T47D (cell line): ENCODE measurements at places on chromosomes 11 and 22.

DNA sequence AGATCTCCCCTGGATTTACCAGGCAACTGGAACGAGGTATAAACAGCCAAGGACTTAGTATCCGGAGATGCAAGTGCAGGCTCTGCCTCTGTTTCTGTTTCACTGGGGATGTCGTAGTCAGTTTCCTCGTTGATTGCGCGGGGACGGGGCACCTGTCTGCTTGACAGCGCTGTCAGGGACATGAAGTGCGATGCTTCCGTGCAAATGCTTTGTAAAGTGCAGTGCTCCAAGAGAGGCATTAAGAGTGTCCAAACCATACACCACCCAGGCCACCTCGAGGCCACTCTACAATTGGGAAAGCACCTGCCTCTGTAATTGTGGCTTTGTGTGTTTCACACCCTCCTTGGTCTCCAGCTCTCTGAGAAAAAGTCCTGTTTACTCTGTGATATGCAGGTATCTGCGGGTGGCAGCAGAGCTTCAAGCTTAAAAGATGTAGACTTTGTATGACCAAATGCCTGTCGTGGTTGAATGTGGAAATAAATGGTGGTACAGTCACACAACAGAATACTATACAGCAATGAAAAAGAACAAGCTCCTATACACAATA is 18.6 kb upstream of the CD5 start:
- DNase-seq, result no peak

- DNase-seq, result no peak
Observed at GRCh38 chr11:30921811-30922210, 335.7 kb upstream of the MPPED2 start.

GRCh38 chr11:26930518-26931247 is 63.2 kb upstream of the FIBIN start:
- no peak for DNase-seq

DNA sequence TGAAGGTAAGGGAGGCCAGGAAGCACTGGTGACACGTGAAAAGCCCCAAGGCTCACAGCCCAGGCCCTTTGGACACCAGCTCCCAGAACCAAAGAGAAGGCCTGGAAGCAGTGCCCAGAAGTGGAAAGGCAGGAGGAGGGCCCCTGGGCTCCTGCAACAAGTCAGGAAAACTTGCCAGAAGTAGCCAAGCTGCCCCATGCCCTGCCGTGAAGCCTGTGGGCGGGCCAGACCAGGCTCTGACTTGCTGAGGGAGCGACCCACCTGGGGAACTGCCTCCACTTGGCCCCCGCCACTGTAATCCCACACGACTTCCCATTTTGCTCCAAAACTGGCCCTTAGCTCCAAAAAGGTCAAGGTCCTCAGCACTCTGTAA is 51.3 kb upstream of the ARFGAP3 start:
- DNase-seq, result no peak

GRCh38 chr11:33942954-33943353 is 51.1 kb upstream of the LMO2 start:
- no peak for DNase-seq

- no peak for DNase-seq
Observed at GRCh38 chr11:112103446-112103845, 16.8 kb downstream of the SDHD start.

- DNase-seq, result no peak
Observed at GRCh38 chr22:49062802-49063544, 764.7 kb downstream of the BRD1 start.

DNA sequence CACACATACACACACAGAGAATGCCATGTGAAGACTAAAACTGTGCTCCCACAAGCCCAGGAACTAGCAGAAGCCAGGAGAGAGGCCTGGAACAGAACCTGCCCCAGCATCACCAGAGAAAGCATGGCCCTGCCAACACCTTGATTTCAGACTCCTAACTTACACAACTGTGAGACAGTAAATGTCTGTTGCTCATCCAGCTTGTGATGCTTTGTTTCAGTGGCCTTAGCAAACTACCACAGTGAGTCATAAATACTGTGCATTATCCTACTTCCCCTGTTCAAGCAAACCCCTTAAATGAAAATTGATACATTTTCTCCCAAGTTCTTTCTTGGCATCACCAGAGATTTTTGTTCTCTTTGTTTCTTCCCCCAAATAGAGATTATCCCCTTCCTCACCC is 1539.4 kb upstream of the TENM4 start:
- no peak for DNase-seq

DNA sequence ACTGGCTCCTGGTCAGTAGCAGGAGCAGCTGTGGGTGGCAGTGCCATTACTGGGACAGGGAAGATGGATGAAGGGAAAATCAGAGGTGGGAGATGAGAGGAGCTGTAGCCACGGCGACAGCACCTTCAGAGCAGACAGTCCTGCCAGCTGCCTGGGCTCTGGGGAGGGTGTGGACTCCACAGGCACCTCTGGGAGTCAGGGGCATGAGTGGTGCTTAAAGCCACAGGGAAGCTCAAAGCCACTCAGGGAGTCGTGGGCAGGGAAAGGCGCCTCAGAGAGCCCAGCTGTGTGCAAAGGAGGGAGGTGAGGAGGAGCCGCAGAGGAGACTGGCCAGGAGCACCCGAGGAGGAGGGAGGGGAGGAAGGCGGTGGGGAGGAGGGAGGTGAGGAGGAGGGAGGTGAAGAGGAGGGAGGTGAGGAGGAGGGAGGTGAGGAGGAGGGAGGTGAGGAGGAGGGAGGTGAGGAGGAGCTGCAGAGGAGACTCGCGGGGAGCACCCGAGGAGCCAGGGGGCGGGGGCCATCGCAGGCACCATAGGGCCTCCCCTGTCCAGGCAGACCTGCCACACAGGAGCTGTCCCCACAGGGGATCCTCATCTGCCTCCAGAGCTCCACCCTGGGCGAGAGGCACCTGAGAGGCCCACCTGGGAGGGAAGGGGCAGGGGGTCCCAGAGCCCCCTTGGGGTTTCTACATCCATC is 977.6 kb downstream of the BRD1 start:
- no peak for DNase-seq

DNA sequence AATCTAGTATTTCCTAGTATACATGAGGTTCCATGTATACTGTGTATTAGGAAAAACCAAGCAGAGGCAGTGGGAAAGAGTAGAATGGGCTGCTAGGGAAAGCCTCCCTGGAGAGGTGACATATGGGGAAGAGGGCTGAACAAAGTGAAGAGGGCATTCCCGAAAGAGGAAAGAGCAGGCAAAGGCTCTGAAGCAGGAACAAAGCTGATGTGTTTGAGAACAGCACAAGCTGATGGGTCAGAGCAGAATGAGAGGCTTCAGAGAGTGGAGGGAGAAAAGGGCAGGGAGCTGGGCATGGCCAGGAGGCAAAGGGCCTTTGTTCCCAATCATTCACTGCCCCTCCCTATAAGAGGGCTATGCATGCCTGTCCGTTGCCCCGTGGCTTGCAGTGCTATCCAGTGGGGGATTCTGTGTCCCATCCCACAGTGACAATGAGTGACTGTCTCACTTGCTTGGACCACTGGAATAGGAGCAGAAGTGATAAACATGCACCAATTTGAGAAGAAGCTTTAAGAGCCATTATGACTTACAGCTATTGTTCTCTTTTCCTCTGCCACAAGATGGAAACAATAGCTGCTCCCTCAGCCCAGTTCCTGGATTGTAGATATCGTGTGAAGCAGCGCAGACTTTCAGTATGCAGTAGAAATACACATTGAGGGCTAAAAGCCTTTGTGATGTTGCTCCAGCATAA is 39.6 kb downstream of the GALNT18 start:
- no peak for DNase-seq

- DNase-seq, result no peak
Observed at GRCh38 chr22:49672014-49672516, 155.6 kb downstream of the BRD1 start.

DNA sequence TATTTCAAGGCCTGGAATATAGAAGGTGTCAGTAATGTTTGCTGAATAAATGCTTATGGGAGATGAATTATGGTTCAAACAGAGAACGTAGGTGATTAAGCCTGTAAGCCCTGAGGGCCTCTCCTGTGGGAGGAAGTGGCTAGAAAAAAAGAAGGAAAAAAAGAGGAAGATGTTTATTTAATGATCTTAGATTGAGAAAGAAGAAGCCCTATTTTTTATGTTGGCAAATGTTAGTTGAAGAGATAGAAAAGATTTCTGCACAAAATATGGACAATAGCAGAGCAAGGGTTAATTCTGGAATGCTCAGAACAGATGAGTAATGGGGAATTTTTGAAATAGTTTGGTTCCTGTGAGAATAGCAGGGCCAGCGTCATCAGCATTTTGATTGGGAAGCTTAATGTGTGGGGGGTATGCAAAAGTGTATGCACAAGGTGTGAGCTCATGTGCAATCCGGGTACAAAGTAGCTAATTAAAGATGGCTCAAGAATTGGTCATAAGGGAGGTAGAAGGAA is 95.7 kb downstream of the TEAD1 start:
- no peak for DNase-seq

DNA sequence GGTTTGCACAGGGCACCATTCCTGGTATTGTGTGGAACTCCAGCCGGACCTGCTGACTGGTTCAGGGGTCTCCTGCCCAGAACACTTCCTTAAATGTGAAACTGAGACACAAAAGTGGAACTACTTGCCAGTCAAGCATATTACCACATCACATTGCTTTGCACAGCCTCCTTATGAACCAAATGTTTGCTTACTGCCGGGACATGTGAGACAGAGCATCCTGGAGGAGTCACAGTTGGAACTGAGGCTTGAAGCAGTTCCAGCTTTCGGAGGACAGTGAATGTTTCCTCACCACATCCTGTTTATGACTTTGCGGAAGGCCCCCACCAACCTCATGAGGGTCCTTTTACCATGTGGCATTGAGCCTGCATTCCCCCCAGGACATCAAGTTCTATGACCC is 105.8 kb upstream of the ARHGAP42 start:
- no peak for DNase-seq

DNA sequence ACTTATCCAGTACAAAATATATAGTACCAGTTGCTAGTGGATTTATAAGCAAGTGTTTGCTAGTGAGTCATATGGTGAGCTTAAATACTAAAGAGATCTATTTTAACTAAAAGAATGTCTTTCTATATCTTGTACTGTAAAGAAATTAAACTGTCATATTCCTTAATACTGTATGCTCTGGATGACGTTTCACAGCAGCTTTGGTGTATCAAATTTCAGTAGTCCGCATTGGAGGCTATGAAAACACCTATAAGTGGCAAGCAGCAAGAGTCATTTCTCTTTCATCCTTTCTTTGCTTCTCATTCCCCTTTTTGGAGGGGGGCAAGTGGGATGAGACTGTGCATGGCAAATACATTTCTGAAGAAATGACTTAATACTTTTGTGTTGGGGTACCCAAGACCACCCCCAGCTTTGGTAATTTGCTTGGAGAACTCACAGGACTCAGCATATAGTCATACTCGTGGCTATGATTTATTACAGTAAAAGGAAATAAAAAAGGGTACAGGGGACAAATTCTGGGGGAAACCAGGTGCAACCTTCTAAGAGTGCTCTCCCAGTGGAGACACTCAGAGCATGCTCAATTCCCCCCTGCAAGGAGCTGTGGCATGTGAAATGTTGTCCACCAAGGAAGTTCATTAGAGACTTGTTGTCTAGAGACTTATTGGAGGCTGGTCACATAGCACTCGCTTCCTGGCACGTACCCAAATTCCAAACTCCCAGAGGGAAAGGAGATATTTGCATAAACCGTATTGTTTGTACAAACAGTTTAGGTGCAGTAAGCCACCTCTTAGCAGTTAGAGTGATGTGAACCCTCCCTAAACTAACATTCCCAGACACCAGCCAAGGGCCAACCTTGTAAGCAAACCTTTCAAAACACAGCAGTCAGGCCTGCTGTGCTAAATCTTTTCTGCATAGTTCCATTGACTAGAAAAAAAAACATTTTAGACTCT is 210.8 kb downstream of the PGR start:
- peak; percentile 20 for DNase-seq

- DNase-seq, result no peak
Observed at GRCh38 chr11:25970726-25971508, 361.0 kb upstream of the ANO3 start.
